ENCODE measurements at places on chromosomes 12 and 14. TPM values are rescaled to one million over a fixed set of nuclear protein-coding genes. Genes with fewer than 3 reads are reported as not detected.

The GARIN6 gene
- total RNA-seq = not detected

GRCh38 chr14:44291366-44291915 is 215.6 kb downstream of the FSCB start:
- no peak for DNase-seq

- DNase-seq = no peak
These were observed 77.4 kb upstream of the REP15 start for GRCh38 chr12:27618836-27619235.

DNA sequence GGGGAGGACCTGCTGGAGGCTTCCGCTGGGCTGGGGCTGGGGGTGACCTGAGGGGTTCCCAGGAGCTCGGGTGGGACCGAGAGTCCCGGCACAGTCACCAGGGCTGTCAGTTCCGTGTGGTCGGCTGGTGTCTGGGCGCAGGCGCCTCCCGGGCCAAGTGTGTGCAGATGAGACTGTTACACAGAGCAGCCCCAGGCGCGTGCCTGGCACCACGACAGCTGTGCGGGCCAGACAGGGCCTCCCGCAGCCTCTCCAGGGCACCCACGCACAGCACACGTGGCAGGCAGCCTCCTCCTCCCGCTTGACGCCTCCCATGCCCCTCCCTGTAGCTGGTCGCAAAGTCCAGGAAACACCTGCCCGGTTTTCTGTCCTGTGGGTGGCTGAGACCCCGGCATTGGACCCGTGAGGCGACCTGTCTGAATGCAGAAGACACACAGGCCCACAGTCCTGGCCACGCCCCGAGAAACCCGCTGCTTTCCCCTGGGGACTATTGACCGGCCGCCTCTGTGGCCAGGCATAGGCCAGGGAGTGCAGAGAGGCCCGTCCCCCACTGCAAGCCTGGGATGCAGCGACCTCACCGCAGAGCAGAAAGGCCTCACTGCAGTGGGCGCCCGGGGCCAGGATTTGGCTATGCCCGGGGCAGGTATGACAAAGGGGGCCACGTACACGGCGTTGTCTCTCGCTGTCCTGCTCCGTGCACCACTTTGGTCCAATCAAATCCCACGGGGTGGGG is 12.1 kb upstream of the GALNT9 start:
- no peak for DNase-seq

The CIROP gene
- 0.07 TPM for total RNA-seq

GRCh38 chr12:110531741-110532333 is 29.7 kb downstream of the RAD9B start:
- DNase-seq = no peak

- no peak for DNase-seq
These were observed 12.9 kb downstream of the MDGA2 start for GRCh38 chr14:47662466-47662865.

The GALNT6 gene
- total RNA-seq = 11.0 TPM

- peak; percentile 81 for DNase-seq
These were observed at the start of gene DERA for GRCh38 chr12:15910864-15911721. Gene DERA, plus strand, starts transcription at chr12:15911332. Its CDS starts 52 bp downstream, at chr12:15911384.

The KRT8 gene
- 429 TPM for total RNA-seq

The ZNF385A gene
- total RNA-seq = 18.4 TPM

The IRAK3 gene
- 0.89 TPM for total RNA-seq

- no peak for DNase-seq
These were observed 410.0 kb upstream of the CCDC196 start for GRCh38 chr14:66076176-66076575.

The SLCO1A2 gene
- 13.9 TPM for total RNA-seq

- no peak for DNase-seq
These were observed 13.5 kb upstream of the DCP1B start for GRCh38 chr12:2017546-2018337.

The FITM1 gene
- 0.25 TPM for total RNA-seq

DNA sequence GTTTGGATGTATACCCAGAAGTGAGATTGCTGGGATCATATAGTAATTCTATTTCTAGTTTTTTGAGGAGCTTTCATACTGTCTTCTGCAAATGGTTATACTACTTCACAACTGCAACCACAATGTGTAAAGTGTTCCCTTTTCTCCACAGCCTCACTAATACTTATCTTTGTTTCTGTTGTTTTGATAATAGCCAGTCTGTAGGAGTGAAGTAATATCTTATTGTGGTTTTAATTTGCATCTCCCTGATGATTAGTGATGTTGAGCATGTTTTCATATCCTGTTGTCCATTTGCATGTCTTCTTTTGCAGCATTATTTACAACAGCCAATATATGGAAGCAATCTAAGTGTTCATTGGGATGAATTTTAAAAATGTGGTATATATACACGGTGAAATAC is 29.9 kb downstream of the GABARAPL1 start:
- DNase-seq = no peak

GRCh38 chr12:75836533-75836932 is 195.0 kb downstream of the PHLDA1 start:
- DNase-seq = no peak

The NOVA1 gene
- total RNA-seq = 14.6 TPM

The CATSPERB gene
- 0.11 TPM for total RNA-seq

GRCh38 chr12:53624956-53625355 is 1.2 kb downstream of the ATF7 start:
- no peak for DNase-seq

The CPNE6 gene
- not detected for total RNA-seq

GRCh38 chr14:99725774-99726537 is 41.9 kb downstream of the CYP46A1 start:
- peak; percentile 24 for DNase-seq

The SOAT2 gene
- total RNA-seq = not detected

GRCh38 chr14:94376108-94376975 is 12.1 kb downstream of the SERPINA1 start:
- no peak for DNase-seq

The SEC23A gene
- 56.0 TPM for total RNA-seq

DNA sequence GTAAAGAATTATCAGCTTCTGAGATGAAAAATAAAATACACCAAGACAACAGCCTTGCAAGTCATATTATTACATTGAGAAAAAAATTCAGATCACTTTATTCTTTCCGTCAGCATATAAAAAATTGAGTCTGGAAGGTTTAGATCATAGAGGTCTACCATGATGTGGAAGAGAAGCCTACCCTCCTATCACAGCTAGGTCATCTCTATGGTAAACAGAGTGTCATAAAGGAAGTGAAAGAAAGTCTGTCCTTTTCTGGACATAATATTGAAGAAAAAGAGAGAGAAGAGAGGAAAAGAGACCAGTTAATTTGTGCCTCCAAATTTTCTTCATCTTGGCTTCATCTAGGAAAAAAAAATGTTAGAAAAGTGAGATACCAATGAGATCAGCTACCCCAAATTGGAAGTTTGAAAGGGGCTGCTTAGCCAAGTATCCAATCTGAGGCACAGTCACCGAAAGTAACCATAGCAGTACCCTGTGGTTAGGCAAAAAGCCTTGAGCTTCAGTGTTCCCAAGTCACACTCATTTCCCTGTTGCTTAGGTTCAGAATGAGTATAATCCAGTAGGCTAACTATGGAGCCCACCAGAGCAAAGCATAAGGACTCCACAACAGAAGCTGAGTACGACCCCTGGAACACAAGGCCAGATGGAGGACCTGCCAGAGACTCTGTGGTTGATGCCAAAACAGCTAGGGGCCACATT is 38.1 kb downstream of the DUSP6 start:
- DNase-seq = no peak

The INSM2 gene
- not detected for total RNA-seq

- no peak for DNase-seq
These were observed 5.0 kb upstream of the CCND2 start for GRCh38 chr12:4268329-4269181.

The CMA1 gene
- not detected for total RNA-seq

DNA sequence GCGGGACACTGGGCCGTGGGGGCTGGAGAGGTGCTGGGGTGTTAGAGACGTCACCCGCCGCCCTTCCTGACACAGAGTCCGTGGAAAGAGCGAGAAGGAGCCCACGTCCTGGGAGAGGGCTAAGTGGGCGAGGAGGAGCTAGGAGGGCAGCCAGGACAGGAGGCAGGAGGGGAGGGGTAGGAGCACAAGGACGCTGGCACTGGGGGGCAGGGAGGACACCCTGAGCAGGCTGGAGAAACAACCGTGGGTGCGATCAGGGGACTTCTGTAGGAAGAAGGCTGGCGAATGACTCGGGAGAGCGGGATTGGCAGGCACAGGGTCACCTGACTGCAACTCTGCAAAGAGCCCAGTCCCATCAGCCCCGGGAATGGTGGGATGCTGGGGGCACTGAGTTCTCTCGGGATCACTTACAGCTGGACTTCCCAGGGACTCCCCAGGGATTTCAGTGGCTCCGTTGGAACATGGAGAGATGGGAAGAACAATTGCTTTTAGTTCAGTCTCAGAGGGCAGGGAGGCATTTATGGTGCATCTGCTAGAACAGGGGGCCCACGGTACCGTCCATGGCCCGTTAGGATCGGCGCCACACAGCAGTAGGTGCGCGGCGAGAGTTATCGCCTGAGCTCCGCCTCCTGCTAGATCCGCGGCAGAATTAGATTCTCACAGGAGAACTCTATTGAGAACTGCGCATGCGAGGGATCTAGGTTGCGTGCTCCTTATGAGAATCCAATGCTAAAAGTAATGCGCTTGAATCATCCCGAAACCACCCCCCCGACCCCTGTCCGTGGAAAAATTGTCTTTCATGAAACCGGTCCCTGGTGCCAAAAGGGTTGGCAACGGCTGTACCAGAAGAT is 24.3 kb downstream of the UBR7 start:
- DNase-seq = no peak

DNA sequence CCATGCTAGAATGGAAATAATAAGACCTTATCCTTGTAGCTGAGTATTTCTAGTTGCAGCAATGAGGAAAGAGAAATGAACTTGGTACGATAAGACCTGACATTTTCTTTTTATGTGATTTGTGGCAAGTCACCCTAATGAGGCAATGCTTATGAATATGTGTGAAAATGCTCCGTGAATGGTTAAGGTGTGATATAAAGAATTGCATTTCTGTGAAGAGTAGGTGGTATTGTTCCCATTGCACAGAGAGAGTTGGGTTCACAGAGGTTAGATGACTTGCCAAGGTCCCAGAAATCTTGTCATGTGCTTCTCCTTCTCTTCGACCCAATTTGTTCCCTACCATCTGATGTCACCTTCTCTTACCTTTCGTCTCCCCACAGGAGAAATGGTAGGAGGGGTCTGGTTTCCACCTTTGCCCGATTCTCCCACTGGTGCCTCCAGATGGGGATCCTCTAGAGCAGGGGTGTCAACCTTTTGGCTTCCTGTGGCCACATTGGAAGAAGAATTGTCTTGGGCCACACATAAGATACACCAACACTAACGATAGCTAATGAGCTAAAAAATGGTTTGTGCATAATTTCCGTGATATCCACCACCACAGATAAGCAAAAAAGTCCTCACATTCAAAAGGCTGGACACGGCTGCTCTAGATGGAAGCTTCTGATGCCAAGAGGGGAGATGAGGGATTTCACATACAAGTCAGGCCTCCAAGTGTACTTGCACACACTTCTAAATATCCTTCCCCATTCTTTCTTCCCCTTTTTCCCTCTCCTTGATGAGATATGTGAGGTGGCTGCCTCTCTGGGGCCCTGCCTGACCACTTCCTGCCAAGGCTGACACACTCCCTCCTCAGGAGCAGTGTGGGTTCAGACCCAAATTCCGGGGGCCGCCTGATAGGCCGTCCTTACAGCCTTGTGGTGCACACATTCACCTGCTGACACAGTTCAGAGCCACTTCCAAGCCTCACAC is 96.1 kb downstream of the PLXNC1 start:
- DNase-seq = no peak

- no peak for DNase-seq
These were observed 90.8 kb downstream of the EPS8 start for GRCh38 chr12:15698377-15698871.

- DNase-seq = no peak
These were observed 102.1 kb upstream of the GZMB start for GRCh38 chr14:24735984-24736630.

The MIA2 gene
- total RNA-seq = 10.9 TPM

The UNC119B gene
- total RNA-seq = 53.3 TPM

All from WTC11 (cell line).